Right kidney (tissue), 9 donors: ENCODE measurements at places on chromosomes 4 and X.
A peak's percentile ranks its signal among the peaks of the same experiment; 100 is the strongest.

DNA sequence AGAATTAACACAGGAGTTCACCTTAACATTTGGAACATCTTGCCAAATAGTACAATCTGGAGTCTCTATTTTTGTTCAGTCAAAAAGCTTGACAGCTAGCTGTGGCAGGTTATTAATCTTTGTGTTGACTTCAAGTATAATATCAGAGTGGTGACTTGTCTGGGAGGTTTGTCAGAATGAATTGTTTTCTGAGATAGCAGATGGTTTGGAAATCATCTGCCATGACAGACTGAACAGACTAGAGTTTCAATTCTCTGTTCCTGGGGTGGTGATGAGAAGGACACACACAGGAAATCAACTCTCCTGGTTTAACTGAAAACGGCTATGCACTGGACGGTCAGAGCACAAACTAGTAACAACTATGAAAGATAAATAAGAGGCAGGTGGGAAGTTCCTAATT is 203.3 kb upstream of the EMCN start:
- DNase-seq = no peak

GRCh38 chr4:166518776-166519175 is 645.7 kb downstream of the TLL1 start:
- DNase-seq = no peak

DNA sequence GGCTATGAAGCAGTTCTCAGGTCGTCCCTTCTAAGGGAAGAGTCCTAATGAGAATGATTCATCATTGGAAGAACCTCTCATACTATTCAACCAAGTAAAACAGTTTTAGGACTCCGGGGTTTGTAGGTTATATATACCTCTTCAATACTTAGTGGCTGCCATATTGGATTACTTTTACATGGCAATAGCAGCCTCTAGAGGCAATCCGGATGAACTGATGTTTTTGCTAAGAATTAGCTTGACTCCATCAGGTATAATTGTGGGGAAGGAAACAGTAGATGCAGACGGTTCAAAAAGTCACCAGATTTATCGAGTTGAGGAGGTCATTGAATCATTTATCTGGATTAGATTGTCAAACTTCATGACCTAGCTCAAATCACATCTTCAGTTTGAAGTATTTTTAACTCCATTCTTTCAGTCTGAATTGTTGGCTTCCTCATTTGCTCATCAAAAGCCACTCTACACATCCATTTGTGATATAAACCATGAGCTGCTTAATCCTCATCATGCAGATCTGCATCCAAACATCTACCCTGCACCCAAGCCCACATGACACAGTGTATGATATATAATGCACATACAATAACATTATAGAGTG is 28.4 kb downstream of the GUCY1B1 start:
- peak; percentile 32 for DNase-seq

DNA sequence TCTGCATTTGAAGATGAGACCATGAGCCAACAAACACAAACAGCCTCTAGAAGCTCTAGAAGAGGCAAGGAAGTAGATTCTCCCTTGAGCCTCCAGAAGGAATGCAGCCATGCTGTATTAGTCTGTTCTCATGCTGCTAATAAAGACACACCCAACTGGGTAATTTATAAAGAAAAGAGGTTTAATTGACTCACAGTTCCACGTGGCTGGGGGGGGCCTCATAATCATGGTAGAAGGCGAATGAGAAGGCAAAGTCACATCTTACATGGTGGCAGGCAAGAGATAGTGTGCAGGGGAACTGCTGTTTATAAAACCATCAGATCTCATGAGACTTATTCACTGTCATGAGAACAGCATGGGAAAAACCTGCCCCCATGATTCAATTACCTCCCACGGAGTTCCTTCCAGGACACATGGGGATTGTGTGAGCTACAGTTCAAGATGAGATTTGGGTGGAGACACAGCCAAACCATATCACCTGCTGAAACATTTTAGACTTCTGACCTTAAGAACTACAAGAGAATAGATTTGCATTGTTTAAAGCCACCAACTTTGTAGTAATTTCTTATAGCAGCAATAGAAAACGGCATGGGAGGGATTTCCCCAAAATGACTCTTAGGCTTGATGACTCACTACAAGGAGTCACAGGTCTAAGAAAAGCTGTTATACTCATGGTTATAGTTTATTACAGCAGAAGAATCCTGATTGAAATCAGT is 284.4 kb upstream of the SFRP2 start:
- DNase-seq = no peak

- DNase-seq = no peak
These were observed 22.8 kb downstream of the NDST4 start for GRCh38 chr4:115090483-115091075.
